Epithelial cell of alveolus of lung (primary cell): ENCODE measurements at places on chromosomes 3 and 15. TPM values are rescaled to one million over a fixed set of nuclear protein-coding genes. Genes with fewer than 3 reads are reported as not detected.

The TLE3 gene
- 58.6 and 113 TPM in 2 replicates for total RNA-seq

The NR1I2 gene
- total RNA-seq = not detected in 2 replicates

The SEMA6D gene
- 7.2 and 21.0 TPM in 2 replicates for total RNA-seq

The VPS39 gene
- total RNA-seq = 27.2 and 59.6 TPM in 2 replicates
